Stimulated activated CD8-positive, alpha-beta memory T cell treated with anti-CD3 and anti-CD28 coated beads, Interleukin-4, amount 100 ng/mL, for 4 hours (primary cell): ENCODE measurements at places on chromosomes 1 and 21.

- no peak for DNase-seq
These were observed 180.6 kb upstream of the EDN2 start for GRCh38 chr1:41664861-41665640.

GRCh38 chr1:53370369-53370961 is 42.6 kb upstream of the LRP8 start:
- no peak for DNase-seq

- DNase-seq: no peak
These were observed 3.0 kb upstream of the TSPAN1 start for GRCh38 chr1:46171871-46172270.

- DNase-seq: no peak
These were observed 1.0 kb downstream of the ANGEL2 start for GRCh38 chr1:213014642-213015041.

DNA sequence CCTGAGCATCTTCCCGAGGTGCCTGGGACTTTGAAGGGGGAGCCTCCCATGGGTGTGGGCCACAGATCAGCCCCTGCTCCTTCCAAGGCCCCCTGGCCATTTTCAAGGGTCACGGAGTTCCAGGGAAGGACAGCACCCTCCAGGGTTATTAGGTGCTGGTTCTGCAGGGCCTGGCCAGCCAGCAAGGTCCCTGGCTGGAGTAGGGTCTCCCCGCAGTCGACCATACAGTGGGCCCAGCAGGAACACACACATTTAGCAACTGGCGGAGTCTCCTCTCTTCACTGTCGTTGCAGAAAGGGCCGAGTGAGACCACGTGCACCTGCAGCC is 17.7 kb upstream of the SUMO3 start:
- DNase-seq: no peak

GRCh38 chr1:11736746-11737639 is 1.1 kb downstream of the AGTRAP start:
- DNase-seq: no peak

- DNase-seq: no peak
These were observed 41.0 kb downstream of the GATAD2B start for GRCh38 chr1:153881751-153882150.

DNA sequence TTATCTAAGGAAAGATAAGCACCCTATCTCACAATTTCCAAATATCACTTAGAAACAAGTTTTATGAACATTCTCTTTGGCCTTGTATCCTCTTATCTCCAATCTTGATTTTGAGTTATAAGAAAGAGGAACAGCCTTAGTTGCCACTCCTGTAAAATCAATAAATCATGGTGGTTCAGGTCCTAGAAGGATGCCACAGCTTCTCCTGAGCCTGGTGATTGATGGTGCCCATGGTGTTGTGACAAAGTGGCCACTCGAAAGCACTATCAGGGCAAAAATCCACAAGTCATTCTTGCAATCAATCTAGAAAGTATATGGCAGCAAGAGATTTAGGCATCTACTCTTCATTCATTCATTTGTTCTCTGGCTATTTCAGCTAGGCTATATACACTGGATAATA is 27.8 kb downstream of the GBP6 start:
- DNase-seq: no peak

DNA sequence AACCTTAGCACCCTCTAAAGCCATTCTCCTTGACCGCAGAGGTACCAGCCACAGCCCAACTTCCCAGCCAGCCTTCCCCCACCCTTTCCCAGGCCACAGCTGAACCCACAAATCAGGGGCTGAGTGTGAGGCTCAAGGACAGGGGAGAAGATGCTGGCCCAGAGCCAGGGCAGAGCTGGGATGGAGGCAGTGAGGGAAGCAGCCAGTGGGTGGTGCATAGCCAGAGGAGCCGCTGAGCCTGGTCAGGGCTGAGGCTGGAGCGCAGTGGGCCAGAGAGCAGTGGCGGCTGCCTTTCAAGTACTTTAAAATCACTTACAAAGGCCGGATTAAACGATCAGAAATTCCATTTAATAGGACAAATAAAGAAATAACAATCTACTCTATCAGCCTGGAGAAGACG is 36.3 kb downstream of the DMAP1 start:
- no peak for DNase-seq

DNA sequence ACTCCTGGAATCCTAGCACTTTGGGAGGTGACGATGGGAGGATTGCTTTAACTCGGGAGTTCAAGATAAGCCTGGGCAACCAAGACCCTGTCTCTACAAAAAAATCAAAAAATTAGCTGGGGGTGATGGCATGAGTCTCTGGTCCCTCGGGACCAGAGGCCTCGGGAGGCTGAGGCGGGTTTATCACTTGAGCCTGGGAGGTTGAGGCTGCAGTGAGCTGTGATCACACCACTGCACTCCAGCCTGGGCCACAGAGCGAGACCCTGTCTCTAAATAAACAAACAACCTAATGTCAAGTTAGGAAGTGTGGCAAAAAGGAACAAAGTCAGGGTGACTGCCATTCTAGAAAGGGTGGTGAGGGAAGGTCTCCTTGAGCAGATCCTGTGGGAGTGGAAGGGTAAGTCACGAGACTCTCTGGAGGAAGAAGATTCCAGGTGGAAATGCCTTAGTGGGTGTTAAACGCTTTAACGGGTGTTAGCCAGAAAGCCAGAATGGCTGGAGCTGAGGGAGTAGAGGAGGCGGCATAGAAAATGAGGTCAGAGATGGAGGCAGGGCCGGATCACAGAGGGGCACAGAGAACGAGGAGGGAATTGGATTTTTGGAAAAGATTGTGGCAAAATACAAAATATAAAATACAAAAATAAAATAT is 62.2 kb upstream of the ATP5PO start:
- no peak for DNase-seq

DNA sequence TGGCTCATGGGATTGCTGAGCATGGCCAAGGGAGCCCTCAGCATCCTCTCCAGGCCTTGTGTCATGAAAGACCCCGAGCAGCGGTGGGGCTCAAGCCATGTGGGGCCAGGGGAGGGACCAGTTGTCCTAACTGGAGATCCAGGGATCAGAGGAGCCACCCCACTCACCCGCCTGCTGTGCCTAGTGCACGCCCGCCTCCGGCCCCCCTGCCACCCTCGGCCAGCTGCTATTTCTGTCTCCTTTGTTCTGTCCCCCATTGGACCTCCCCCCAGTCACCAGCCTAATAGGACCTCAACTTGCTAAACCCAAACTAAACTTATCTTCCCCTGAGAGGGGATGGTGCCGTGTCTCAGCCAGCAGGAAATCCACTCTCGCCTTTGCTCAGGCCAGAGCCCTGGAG is 44.4 kb downstream of the TP73 start:
- DNase-seq: no peak

DNA sequence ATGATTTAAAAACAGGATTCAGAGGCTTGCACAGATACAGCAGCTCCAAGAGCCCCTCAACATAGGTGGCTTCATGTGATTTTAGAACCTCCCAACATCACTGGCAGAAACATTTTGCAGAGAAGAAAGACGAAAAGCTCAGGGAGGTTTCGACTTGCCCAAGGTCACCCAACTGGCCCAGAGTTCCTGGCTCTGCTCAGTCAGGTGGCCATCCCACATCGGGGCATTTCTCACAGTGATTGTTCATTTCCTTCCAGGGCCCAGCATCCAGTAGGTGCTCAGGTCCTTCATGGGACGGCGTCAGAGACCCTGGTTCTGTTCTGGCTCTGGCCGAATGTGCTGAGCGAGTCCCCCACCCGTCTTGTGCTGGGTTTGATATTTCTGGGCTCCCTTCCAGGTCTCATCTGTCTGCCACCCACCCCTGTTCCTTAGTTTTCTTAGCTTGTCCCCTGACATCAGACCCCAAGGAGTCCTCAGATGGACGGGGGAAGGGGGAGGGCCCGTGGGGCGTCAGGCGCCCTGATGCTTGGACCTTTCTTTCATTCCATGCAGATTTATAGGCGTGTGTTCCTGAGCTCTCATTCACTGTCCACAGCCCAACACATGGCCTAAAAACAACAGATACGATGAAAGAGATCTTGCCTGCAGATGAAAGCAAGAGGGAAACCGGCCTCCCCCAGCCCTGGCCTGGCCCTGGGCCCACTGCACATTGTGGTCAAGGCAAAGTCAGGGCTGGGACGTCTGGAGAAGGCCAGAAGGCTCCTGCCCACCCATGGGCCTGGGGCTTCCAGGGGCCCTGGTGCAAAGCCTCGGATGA is 123.1 kb upstream of the ZBTB40 start:
- no peak for DNase-seq

DNA sequence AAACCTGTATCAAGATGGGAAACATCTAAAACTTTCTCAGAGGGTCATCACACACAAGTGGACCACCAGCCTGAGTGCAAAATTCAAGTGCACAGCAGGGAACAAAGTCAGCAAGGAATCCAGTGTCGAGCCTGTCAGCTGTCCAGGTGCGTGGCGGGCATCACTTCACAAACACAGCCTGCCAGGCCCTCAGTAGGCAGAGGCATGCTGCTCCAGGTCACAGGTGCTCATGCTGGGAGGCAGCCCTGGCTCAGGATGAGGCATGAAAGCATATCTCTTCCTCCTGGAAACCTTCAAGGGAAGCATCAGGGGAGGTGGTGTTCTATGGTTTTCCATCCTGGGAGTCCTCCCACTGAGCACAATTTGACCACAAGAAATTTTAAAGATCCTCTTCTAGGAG is 6.3 kb downstream of the CD2 start:
- DNase-seq: no peak

DNA sequence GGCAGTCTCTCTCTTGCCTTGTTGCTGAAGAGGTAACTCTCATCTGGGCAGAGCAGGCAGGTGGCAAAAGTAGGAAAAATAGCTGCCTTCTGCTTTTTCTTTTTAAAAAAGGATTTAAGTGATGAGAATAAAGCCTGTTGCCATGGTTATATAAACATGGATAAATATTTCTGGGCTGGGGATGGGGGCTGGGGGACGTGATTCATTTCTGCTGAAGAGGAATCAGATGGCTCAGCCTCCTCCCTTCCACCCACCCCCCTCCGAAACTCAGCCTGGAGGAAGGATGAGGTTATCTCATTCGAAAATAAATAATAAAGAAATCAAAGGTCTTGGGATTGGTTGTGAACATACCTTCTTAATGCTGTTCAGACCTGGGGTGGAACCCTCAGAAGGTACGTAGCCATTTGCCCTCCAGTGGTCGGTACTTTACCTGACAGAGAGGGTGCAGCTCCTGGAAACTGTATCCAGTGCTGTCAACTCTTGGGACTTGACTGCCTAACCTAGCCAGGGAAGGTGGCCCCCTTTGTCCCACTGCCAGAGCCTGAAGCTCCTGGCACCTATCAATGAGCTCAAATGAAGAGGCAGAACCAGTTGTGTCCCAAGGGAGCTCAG is 3.8 kb upstream of the INKA2 start:
- no peak for DNase-seq

DNA sequence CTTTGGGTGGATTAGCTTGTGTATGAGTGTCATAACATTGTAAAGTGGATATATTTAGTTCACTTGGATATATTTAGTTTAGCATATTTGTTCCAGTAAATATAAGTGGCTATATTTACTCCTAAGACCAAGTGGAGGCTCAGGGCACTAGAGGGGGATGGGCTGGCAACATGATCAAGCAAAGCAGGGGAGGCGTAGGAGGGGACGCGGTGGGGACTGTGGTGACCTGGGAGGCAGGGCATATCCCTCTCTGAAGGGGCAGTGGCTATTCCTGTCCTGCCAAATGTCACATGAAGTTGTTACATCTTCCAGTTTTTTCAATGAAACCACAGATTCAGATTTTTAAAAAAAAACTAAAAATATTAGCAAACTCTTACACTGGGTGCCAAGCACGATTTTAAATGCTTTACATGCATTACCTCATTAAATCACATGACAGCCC is 51.9 kb upstream of the EDN2 start:
- no peak for DNase-seq

DNA sequence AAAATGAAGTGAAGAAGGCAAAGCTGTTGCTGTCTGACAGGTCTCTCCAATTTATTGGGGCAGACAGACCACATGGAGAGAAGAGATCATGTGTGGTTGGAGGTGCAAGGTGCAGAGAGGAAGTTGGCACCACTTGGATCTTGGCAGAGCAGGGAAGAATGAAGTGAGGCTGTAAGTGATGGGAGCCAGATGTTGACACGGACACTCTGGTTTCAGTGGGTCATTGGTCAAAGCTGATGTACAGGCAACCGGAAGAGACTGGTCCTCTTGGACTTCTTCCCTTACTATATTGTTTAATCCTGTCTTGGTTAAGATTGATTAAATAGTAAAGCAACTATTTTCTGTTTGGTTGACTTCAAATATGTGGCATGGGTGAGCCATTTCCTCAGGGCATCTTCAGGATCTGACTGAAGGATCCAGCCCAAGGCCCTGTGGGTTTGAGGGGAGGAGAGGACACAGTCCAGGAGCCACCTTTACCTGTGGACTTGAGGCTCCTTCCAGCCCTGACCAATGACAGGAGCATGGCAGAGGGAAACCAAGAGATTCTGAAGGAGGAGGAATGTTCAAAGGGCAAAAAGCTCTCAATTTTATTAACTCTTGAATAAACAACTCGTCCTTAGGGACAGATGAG is 49.4 kb downstream of the NENF start:
- DNase-seq: no peak

GRCh38 chr1:6099787-6100765 is 54.4 kb downstream of the KCNAB2 start:
- DNase-seq: no peak

DNA sequence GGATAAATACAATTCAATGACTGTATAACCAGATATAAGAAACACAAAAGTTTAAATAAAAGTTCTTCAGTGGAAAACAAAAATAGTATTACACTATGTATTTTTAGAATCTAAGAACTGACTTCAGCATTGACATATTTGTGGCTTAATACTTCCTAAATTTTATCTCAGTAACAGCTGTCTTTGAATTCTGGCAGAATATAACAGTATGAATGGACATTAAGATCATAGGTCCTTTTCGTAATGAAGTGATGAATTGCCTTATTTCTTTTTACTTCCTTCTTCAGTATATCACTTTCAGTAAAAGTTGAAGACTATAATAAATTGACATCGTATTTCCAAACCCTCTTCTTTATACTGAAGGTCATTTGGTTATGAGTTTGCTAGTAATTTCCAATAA is 1030.0 kb downstream of the MRPL39 start:
- DNase-seq: no peak

DNA sequence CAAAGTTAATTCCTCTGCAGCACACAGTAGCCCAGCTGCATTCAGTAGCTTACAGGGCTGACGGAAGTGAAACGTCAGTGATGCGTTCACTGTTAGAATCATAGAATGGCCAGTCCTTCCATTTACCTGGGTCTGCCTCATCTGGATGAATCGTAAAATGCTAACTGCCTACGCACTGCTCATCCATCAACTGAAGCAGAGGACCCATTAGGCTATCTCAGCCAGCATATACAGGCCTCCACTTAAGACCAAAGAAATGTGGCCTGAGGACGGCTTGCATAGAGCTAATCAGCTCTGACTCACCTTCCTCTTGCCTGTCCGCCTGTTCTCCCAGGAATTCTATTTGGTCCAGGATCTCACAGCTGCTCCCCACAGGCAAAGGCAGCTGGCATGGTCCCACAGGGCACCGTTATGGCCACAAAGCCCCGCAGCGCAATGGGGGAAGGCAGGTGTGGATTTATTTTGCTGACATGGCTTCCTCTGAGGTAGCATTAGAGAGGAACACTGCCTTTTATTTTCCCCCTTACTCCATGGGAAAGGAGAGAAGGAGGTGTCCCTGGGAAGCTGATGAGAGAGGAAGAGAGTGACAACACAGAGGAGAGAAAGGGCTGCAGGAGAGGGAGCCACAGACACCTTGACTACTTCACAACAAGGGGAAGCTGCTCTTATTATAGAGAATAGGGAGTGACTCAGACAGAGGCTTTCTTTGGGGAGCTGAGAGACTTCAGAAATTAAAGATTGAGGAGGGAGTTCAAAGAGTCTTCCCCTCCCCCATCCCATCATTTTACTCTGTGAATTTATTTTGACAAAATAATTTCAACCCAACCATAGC is 177.6 kb downstream of the HHIPL2 start:
- no peak for DNase-seq
